ENCODE measurements at places on chromosomes 2 and 18.

GRCh38 chr2:88626171-88627054 is 851 bp downstream of the EIF2AK3 start:
- peak; percentile 12 for DNase-seq

DNA sequence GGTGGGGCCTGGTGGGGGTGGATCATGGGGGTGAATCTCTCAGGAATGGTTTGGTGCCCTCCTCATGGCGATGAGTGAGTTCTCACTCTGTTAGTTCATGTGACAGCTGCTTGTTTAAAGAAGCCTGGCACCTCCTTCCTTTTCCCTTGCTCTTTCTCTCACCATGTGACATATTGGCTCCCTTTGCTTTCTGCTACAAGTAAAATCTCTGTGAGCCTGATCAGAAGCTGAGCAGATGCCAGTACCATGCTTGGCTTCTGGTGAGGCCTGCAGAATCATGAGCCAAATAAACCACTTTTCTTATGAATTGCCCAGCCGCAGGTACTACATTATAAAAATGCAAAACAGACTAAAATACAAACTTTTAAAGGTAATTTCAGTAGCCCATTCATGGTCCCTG is 73.4 kb upstream of the TEX51 start:
- DNase-seq: no peak

DNA sequence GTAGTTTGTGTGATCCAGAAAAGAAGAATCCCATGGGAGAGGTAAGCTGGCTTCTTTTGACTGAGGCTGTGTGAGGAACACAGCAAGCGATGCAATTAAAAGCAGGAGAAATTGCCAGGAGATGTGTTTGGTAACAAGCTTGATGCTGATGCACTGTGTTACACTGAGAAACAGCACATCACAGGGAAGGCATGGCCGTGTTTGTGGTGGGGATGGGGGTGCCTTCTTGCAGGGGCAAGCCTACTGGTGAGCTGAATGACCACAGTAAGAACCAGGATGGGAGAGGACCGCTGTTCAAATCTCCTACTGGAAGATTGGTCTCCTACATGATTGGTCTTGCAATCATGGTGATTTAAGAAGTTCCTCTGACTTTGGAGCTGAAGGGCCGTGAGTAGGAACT is 477.7 kb upstream of the HS6ST1 start:
- DNase-seq: no peak

GRCh38 chr2:144511226-144511810 is 8.6 kb downstream of the ZEB2 start:
- DNase-seq: no peak

DNA sequence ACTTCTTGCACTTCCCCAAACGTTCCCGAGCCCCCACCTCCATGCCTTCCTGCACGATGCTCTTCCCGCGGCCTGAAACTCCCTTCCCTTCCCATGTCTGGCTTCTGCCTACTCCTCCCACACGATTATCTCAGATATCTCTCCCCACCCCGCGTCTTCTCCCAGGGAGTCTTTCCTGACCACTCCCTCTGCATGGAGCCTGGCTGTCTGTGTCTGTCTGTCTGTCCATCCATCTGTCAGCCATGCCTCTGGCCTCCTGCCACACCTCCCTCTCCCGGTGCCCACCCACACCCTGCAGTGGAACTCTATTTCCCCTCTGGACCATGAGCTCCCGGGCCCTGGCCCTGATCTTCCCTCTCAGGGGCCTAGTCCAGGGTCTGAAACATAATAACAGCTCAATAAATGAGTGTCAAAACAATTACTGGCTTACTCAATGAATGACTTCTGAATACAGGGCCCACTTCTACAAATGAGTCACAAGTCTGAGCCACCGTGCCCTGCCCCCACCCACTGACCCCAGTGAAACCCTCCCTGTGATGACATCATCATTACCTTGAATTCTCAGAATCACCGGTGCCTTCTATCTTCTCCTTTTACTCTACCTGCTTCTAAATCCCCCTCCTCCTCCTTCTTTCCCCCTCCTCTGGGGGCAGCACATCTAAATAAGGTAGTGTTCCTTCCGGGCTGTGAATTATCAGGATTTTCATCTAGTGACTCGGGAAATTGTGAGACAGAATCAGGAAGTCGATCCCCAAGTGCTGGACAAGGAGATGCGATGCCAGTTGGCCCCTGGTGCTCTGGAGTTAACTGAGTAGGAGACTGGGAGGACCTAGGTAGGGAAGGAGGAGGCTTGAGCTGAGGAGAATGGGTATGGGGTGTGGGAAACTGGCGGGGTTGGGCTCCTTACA is 46.1 kb upstream of the PLB1 start:
- peak; percentile 17 for DNase-seq

- no peak for DNase-seq
Observed at GRCh38 chr2:23900133-23900532, 26.8 kb downstream of the ATAD2B start.

Data from stimulated activated CD8-positive, alpha-beta memory T cell treated with anti-CD3 and anti-CD28 coated beads, Interleukin-4, amount 100 ng/mL, for 1 hour (primary cell).